Esophagus squamous epithelium (tissue), 5 donors: ENCODE measurements at places on chromosomes 5 and 9.

GRCh38 chr5:16570121-16570815, 46.5 kb downstream of the RETREG1 start:
- DNase-seq = no peak

DNA sequence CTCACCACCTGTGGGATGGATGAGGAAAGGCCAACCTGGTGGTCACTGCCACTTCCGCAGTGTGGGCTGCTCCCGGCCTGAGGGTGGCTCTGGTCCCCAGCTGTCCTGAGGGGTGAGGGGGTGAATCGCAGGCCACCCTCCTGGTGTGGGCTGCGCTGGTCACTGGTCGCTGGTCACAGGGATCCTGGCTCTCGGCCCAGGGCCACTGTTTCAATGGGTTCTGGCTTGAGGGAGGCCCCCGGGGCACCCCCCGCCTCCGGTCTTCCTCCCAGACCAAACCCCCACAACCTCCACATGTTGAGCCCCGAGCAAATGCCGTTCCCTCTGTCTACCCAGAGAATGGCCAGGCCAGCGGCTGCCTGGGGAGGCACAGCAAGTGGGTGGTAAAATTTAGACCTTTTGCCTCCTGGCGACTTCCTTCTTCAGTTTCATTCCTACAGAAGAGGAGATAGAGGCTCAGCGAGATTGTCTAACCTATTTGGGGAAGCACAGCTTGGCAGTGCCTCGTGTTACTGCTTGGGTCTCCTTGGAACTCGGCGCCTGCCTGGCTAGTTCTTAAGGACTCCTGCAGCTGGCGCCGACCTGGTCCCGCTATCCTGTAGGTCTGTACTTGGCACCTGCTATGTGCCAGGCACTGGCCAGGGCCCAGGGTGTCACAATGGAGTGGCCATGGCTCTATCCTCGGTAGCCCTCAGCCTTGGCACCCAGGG, 48.2 kb downstream of the RXRA start:
- no peak for DNase-seq

- no peak for DNase-seq
Measured at GRCh38 chr5:80078921-80079320, 43.8 kb downstream of the THBS4 start.

DNA sequence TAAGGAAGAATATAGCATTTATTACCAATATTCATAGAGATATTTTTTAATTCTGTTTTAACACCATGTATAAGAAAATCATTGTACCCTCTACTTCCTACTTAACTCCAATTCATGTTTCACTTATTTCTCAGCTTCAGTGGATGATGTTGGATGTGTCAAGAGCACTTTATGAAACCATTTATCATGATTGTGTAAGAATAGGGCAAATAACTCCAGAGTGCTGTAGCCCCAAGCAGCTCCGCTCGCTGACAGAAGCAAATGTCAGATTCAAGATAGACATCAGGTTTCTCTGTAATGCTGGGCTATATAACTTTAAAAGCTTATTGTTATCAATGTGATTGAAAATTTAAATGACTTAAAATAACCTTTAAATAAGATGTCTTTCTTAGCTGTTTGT, 50.4 kb downstream of the MAST4 start:
- no peak for DNase-seq

GRCh38 chr5:140239939-140240700, 62.8 kb downstream of the PFDN1 start:
- no peak for DNase-seq

DNA sequence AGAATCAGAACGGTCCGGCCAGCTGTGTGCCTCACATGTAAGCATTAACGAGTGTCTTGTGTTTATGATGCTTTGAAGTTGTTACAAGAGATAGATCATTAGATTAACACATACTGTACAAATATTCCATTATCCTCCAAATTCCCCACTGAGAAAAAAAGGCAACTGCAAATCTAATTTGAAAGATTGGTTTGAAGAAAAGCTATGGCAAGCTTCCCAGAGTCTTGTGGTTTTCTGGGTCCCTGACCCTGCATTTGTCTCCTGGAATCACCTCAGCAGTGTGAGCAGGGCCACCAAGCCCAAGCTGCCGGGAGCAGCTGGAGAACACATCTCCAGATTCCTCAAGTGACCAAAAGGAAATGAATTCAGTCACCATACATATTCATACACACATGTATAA, 36.9 kb upstream of the ADAMTS16 start:
- DNase-seq = no peak
